ENCODE measurements at places on chromosomes 16 and 17.
A peak's percentile ranks its signal among the peaks of the same experiment; 100 is the strongest.

DNA sequence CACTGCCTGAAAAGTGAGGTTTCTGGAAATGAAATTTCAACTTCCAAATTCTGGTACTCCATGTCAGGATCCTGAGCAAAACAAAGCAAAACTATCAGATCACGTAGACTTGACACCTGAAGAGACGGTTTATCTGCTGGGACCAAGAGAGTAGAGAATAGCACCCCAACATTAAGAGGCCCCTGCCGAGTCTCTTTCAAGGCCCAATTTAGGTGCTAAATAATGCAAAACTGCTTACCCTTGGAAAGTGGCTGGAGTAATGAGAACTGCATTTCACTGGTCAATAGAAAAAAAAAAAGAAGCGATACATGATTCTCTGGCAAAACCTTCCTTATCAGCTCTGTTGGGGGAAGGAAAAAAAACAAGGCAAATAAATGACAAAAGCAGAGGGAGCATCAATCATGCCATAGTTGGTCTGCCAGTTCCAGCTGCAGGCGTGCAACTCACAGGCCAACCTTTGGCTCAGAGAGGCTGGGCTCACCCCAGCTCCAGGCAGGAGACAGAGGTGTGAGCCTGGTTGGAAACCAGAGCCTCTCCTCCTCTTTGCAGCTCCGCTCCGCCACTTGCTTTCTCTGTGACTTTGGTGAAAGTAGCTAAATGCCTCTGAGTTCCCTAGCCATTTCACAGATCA is 595.2 kb downstream of the TOX3 start:
- no peaks in the 10 kb centered on the region for H3K27me3 ChIP-seq
- no peak for DNase-seq

- H3K4me3 ChIP-seq = no peak overlapping the region
- no peak for DNase-seq
- H3K4me1 ChIP-seq = no peaks in the 10 kb centered on the region
- no peaks in the 10 kb centered on the region for H3K36me3 ChIP-seq
- H3K27ac ChIP-seq = no peak overlapping the region
- no peaks in the 10 kb centered on the region for H3K27me3 ChIP-seq
Measured at GRCh38 chr16:3988824-3989223, 108.3 kb upstream of the CREBBP start.

DNA sequence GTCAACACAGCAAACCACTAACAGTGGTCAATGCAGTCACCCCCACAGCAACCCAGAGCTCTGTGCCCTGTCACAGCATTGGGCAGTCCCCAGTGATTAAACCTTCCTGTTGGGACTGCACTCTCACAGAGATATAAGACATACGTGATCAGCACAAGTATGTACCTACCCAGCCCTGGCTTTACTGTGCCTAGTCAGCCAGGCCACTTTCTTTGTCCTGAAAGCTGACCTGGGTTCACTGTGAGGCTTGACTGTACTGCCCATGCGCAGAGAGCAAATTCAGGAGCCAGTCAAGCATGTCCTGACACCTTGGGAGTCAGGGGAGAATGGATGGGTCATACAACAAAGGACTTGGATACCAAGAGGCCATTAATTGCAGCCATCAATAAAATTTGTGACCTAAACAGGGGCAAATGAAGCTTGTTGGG is 10.9 kb upstream of the TMEM170A start:
- no peaks in the 10 kb centered on the region for H3K4me1 ChIP-seq
- DNase-seq = no peak
- no peaks in the 10 kb centered on the region for H3K27me3 ChIP-seq
- no peaks in the 10 kb centered on the region for H3K36me3 ChIP-seq
- H3K4me3 ChIP-seq = no peak overlapping the region

DNA sequence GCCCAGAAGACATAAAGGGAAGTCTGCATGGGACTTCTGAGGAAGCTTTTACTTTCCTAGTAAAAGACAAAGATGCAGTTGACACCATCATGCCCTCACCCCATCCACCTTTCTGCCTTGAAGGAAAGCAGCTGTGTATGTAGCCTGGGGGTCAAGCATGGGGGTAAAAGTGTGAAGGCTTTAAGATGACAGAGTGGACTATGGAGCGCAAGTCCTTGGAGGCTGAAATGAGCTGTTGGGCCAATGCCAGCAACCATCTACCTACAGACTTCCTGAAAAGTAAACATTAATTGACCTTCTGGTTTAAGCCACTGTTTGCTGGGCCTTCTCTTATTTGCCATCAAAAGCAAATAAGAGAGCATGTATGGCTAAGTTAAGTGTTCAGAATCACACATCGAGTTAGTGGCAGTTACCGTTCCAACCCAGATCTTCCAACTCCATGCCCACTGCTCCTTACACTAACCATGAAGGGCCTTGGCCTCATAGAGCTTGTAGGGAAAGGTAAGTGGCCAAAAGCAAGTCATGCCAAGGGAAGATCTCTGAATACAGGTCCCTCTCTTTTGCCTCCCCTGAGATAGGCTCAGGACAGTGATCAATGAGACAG is 30.0 kb downstream of the SLC13A5 start:
- H3K27me3 ChIP-seq = peaks cover 53% of the 10 kb centered on the region
- H3K4me3 ChIP-seq = no peak overlapping the region
- DNase-seq = no peak
- no peaks in the 10 kb centered on the region for H3K36me3 ChIP-seq
- H3K27ac ChIP-seq = no peak overlapping the region

GRCh38 chr16:21190599-21190998 is 20.8 kb downstream of the ZP2 start:
- H3K27me3 ChIP-seq = peaks cover 8% of the 10 kb centered on the region
- no peak for DNase-seq
- no peaks in the 10 kb centered on the region for H3K4me1 ChIP-seq
- no peaks in the 10 kb centered on the region for H3K36me3 ChIP-seq

DNA sequence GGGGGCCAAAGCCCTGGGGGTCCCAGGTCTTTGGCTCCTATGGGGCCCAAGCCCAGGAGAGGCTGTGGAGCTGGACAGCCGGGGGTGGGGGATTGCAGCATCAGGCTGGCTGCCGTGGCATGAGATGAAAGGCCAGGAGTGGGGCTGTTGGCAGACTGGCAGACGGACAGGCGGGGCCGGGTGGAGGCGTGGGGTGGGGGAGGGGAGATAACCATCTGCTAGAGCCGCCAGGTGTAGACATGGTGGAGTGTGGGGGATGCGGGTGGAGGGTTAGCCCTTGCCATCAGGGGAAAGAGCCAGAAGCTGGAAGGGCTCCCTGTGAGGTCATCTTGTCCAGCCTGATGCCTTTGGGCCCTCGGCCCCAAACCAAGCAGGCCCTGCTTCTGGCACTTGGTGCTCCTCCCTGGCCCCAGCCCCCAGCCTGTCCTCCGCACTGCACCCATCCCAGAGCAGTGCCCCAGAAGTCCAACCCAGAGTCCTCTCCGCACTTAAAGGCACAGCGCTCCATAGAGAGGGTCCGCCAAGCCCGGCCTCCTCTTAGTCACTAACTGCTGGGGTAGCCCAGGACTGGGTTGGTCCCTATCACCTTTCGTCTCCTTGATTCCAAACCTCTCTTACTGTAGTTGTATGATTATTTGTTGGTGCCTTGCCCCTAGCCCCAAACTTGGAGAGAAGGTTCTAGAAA is 33.3 kb upstream of the DLX4 start:
- no peaks in the 10 kb centered on the region for H3K36me3 ChIP-seq
- peaks cover 5% of the 10 kb centered on the region for H3K27me3 ChIP-seq
- no peak overlapping the region for H3K4me3 ChIP-seq
- peaks cover 32% of the 10 kb centered on the region for H3K4me1 ChIP-seq
- H3K27ac ChIP-seq = no peak overlapping the region

GRCh38 chr17:623121-623520 is 91.5 kb downstream of the VPS53 start:
- no peak for DNase-seq
- H3K27me3 ChIP-seq = no peaks in the 10 kb centered on the region
- peaks cover 37% of the 10 kb centered on the region for H3K36me3 ChIP-seq

DNA sequence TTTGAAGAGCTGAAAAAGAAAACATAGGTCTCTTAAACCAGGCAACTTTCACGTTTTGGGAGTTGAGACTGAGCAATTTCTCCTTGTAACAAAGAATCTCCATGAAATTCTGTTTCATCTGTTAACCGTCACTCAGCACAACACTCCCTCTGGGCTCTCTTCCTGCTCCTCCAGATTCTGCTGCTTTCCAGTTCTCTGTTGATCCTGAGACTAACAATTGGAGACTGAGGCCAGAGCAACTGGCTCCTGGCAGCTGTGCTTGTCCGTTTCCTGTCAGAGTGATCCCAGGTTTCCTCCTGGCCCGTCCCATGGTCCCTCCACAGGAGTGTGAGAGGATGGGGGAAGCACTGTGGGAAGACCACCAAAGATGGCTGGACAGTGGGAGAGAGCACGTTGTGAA is 32.5 kb downstream of the IST1 start:
- no peaks in the 10 kb centered on the region for H3K27me3 ChIP-seq

GRCh38 chr17:7636163-7636562 is 6.2 kb downstream of the SHBG start:
- no peak overlapping the region for H3K4me3 ChIP-seq
- no peaks in the 10 kb centered on the region for H3K36me3 ChIP-seq
- no peaks in the 10 kb centered on the region for H3K4me1 ChIP-seq
- DNase-seq = no peak

GRCh38 chr17:50203086-50203485 is 1.7 kb upstream of the COL1A1 start:
- H3K36me3 ChIP-seq = peaks cover 2% of the 10 kb centered on the region
- peaks cover 76% of the 10 kb centered on the region for H3K4me1 ChIP-seq
- H3K4me3 ChIP-seq = peak overlapping the region; percentile 85

GRCh38 chr16:73122604-73123391 is 74.9 kb upstream of the ZFHX3 start:
- H3K36me3 ChIP-seq = no peaks in the 10 kb centered on the region
- no peaks in the 10 kb centered on the region for H3K27me3 ChIP-seq
- H3K4me3 ChIP-seq = no peak overlapping the region
- H3K4me1 ChIP-seq = peaks cover 12% of the 10 kb centered on the region

GRCh38 chr16:14088155-14088753 is 17.1 kb downstream of the MRTFB start:
- peaks cover 15% of the 10 kb centered on the region for H3K36me3 ChIP-seq
- DNase-seq = no peak
- no peak overlapping the region for H3K4me3 ChIP-seq
- H3K27ac ChIP-seq = no peak overlapping the region

DNA sequence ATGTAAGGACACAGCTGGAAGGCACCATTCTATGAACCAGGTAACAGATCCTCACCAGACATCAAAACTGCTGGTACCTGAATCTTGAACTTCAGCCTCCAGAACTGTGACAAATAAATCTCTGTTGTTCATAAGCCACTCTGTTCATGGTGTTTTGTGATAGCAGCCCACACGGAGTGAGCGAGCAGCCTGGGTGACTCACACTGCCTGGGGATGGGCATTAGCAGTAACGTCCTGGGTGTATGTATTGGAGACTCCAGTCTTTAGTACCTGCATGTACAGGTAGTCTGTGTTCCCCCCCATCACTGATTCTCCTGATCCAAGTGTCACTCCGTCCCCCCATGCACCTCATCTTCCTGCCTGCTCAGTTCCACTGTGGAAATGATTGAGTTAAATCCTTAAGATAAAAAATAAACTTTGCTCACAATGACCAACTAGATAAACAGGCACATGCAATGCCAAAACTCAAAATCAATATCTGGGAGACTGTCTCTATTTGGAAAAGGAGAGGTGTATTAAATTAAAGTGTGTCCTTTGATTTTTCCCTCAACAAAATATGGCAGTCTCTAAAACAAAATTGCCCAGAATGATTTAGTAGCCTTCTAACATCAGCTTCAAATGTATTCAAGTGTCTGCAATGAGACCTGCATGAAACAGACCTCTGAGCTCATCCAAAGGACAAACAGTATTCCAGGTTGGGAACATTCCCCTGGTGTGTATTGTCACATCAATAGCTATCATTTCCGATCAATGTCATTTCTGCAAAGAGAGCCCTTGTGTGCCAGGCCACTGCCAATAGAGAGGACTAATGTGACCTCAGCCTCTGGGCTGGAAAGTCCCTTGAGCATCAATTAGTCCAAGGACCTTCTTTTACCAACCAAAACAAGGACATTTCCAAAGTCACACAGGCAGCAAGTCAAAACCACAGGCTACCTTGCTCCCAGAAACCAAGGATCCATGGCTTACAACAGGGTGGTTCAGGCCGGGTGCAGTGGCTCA is 12.2 kb upstream of the VAT1L start:
- H3K4me3 ChIP-seq = no peak overlapping the region
- H3K4me1 ChIP-seq = peaks cover 6% of the 10 kb centered on the region
- no peak for DNase-seq
- no peaks in the 10 kb centered on the region for H3K27me3 ChIP-seq
- H3K36me3 ChIP-seq = no peaks in the 10 kb centered on the region
- no peak overlapping the region for H3K27ac ChIP-seq

DNA sequence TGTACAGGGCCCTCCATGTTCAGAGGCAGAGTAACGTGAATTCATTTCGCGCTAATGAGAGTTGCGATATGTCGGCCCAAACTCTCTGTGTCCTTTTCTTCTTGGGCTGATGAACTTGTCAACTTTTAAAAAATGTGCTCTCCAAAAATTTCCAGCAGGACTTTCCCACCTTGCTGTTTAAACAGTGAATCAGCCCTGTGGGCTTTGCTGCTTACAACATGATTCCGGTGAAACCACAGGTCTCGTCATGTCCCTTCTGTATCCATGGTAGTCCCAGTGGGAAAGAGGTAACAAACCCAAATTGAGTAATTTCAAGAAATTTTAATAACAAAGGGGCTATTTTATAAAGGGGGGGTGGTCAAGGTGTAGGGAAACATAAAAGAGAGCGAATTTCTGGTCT is 612.9 kb downstream of the MAF start:
- peaks cover 2% of the 10 kb centered on the region for H3K27me3 ChIP-seq
- H3K36me3 ChIP-seq = no peaks in the 10 kb centered on the region

DNA sequence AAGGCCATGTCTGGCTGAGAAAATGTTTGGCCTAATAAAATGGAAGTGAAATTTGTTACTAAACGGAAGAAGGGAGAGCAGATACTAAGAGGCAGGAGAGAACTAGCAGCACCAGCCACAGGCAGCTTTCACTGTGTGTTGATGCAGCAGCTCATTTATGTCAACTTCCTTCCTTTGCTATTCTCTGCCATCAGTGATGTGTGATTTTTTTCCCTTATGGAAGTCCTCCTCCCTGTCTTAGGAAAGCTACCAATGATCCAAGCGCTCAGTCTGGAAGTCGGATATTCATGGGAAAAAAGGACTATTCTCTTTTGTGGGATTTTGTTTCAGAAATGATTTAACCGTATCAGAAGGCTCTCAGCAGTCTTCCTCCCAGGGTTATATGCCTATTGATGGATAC is 1629.2 kb downstream of the CDH8 start:
- H3K27ac ChIP-seq = no peak overlapping the region
- no peaks in the 10 kb centered on the region for H3K27me3 ChIP-seq
- DNase-seq = no peak
- no peaks in the 10 kb centered on the region for H3K36me3 ChIP-seq
- peaks cover 3% of the 10 kb centered on the region for H3K4me1 ChIP-seq

All from mesothelial cell of epicardium (in vitro differentiated cells).